Stimulated activated CD8-positive, alpha-beta memory T cell treated with anti-CD3 and anti-CD28 coated beads, Interleukin-7, amount 100 ng/mL, for 48 hours (primary cell): ENCODE measurements at places on chromosomes 13 and 19.
A peak's percentile ranks its signal among the peaks of the same experiment; 100 is the strongest.

DNA sequence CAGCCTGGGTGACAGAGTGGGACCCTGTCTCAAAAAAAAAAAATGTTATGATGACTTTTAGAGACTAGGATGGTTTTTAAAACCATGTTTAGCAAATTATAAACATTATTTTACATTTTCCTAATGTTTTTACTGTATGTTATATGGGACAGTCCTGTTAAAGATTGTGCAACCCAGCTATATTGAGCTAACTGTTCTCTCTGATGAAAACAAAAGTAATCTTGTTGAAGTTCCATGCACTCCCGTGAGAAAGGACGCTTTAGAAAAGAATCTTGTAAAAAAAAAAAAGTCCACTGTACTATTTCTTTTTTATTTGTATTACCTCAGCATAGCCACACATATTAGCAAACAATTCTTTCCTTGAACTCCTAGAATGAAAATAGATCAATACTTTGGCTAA is 451.2 kb downstream of the DCT start:
- no peak for DNase-seq

DNA sequence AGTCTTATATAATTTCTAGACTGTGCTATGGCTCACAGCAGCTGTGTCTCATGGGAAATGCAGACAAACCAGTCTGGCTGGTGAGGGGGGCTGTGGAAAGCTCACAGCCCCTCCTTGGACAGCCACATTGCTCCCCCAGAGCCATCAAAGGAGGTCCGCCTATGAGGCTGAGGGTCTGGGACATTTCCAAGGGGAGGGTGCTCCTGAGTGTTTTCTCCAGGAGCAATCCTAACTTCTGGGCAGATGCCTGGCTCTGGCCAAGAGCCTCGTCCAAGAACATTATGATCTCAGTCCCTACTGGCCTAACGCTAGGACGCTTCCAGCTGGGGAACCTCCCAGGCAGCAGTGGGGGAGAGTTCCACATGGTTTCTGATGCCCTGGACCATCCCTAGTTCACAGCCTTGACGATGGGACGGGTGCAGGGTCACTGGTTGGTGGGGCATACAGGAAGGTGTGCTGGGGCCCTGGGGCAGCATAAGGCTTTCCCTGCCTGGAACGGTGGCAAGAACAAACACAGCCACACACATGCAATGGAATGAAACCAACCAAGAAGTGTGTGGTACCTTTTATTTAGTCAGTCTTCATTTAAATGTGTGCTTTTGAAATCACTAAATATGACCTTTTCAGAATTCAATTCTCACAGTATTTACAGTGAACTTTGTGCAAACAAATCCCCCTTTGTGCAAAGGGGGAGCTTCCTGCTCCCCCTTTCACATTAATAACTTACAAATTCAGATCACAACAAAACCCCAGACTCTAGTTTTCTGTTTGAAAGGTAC is 60.6 kb downstream of the CDADC1 start:
- DNase-seq: no peak

- no peak for DNase-seq
These were observed 5.5 kb downstream of the LRP3 start for GRCh38 chr19:33199441-33200265.

DNA sequence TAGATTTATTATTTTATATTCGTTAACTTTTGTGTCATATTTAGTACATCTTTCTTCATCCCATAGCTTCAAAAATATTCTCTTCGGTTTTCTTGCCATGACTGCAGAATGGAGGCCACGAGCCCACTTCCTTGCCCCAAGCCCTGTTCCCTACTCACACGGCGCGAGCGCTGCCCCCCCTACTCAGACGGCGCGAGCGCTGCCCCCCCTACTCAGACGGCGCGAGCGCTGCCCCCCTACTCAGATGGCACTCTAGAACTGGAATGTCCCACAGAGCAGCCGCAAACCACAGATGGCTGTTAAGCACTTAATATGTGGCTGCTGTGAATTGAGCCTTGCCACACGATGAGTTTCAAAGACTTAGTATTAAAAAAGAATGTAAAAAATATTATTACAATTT is 102.2 kb upstream of the PEG3 start:
- DNase-seq: no peak

DNA sequence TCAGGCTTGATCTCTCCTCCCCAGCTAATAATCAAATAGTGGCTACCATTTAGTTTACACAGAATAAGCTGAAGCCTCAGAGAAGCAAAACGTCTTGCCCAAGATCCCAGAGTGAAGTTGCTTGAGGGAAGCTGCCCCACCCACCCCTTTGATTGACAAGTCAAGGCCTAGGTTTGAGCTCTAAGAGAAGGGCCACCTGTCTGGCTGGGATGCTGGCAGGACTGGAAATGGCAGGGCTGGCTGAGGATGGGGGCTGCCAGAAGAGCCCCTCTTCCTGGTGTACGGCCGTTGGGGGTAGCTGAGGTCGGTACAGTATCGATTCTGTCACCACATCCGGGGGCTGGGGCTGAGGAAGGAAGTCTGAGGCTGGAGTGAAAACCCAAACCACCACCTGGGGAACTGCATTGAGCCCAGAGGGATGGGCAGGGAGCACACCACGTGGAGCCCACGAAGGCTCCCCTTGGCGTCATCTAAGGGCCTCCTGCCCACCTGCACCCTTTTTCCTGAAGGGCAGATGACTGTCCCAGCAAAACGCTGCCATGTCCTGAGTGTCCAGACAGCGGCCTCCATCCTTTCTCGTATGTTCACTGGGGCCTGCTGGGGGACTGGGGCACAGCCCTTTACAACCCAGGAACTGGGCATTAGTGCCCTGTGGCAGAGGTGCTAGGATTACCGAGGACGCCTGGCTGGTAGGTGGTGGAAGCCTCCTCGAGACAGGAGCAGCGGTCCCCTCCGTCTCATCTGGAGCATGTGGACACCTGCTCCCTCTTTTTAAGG is 1.4 kb upstream of the PRKD2 start:
- DNase-seq: peak; percentile 44

DNA sequence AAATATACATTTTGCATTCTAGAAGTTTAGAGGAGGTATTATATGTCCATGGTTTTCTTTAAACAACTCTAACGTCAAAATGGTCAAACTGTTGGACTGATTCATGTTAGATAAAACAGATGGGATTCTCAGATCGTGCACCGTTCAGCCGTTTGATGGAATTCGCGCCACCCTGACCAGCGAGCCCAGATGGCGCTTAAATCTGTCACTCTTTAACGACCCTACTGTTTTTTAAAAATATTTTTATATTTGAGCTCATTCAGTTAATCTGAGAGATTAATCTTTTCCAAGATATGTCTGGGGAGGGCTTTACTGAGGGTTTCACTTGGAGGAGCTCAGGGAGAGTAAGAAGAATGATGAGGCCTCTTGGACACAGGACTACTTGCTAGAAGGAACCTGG is 164.4 kb downstream of the TM9SF2 start:
- no peak for DNase-seq

GRCh38 chr19:16038196-16038695 is 38.0 kb upstream of the TPM4 start:
- no peak for DNase-seq

DNA sequence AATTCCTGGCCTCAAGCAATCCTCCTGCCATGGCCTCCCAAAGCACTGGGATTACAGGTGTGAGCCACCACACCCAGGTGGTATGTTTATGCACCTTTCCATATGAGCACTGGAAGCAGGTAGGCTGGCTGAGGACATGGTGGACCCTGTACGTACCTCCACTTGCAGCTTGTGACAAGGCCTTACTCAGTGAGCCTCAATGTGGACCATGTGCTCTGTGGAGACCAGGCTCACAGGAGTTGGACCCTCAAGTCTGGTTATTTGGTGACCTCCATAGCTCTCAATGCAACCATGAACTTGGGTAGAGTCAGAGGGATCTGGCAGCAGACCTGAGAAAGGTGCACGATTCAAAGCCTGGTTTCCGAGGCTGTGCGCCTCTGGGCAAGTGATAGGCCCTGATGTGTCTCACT is 5.5 kb downstream of the ACP4 start:
- no peak for DNase-seq

GRCh38 chr13:113963376-113963775 is 10.5 kb downstream of the C13orf46 start:
- DNase-seq: no peak

- DNase-seq: no peak
These were observed 9.6 kb downstream of the TINCR start for GRCh38 chr19:5558101-5558621.

DNA sequence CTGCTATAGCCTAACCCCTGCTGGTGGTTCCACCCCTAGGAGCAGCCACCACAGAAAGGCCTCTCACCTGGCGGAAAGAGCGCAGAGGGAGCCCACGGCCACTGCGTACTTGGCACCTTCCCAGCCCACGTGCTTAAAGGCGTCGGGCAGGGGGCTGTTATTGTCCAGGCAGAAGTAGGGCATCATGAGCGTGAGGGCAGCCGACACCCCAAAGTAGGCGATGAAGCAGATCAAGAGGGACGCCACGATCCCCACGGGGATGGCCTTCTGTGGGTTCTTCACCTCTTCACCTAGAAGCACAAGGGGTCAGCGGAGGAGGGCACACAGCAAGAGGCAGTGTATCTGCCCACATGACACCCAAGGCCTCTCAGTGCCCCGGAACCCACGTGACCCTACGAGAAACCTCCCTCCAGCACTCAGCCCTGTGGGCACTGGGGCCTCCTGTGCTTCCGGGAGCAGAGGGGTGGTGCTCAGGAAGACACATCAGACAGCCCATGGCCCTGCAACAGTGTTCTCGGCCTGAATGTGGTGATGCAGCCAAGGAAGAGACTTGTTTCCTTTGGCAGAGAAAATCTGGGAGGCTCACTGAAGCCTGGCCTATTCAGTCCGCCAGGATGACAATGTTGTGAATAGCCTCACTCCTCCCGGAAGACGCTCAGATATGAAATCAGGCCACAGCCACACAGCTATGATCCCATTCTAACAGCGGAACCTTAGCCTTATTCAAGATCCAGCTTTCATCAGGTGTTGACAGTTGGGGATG is 72.1 kb downstream of the SLC7A1 start:
- no peak for DNase-seq

GRCh38 chr19:45402298-45403061 is 2.4 kb downstream of the PPP1R13L start:
- no peak for DNase-seq

DNA sequence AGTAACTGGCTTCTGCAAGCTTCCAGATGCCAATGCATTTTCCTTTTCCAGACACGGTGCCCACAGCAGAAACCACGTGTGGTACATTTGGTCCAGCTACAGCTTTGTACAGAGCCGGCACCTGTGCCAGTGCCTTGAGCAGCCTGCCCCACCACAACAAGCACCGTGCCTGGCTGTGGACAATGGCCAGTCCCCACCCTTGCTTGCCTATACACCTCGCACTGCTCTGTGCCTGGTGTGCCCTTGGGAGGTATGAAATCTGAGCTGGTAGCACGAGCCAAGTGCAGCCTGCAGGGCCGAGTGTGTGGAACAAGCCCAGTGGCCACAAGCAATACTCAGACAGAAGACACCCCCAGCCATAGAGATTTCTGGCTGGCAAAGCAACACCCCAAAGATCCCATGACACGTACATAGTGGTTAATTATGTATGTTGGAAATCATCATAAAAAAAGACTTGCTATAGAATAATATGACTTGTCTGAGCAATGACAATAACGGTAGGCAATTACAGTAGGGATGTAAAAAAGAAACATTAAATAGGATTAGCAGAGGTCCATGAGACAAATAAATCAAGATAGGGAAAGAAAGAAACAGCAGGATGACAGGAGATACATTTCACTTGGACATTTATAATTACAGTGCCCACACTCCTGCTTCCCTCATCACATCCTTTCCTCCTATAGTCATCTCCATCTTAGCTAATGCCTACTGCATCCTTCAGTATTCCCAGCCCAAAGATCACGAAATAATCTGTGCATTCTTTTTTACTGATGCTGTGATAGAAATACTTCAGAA is 1399.5 kb downstream of the PCDH9 start:
- no peak for DNase-seq
